GF-D8 (cell line): ENCODE measurements at places on chromosomes 6 and 20.

DNA sequence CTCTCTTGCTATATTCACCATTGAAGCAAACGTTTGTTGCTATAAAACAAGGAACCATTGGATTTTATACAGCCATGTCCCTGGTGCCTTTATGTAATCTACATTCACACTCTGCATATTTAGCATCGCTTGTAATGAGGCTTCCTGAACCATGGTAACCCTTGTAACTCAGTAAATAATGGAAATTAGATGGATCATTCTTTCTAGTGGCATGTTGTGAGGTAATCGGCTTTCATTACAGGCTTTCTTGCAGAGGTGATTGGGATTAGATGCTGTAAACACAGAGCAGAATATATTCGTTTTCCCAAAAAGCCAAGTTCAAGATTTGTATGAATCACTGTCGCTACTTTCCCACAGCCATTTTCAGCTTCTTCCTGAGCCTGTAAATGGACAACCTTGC is 36.1 kb downstream of the SMPDL3A start:
- no peak for DNase-seq

GRCh38 chr20:63769891-63770474 is 30.4 kb downstream of the SLC2A4RG start:
- DNase-seq = no peak

GRCh38 chr6:5670381-5670780 is 336.3 kb downstream of the NRN1 start:
- DNase-seq = no peak

- no peak for DNase-seq
Observed at GRCh38 chr6:55997223-55997874, 122.0 kb upstream of the BMP5 start.

DNA sequence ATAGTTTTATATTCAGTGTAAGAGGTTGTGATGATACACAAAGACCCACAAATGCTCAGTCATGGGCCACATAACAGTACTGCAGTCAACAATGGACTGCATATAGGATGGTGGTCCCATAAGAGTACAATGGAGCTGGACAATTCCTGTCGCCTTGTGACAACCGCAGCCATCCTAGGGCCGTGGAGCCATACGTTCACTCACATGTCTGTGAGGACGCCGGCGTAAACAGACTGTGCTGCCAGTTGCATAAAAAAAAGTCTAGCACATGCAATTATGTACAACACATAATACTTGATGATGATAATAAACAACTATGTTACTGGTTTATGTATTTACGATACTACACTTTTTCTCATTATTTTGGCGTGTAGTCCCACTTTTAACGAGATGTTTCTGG is 30.9 kb downstream of the BFSP1 start:
- DNase-seq = no peak

GRCh38 chr6:40719671-40720374 is 132.7 kb upstream of the LRFN2 start:
- no peak for DNase-seq

GRCh38 chr20:58513580-58514285 is 1.5 kb downstream of the APCDD1L start:
- DNase-seq = no peak

- no peak for DNase-seq
Observed at GRCh38 chr6:35251949-35252348, 7.6 kb upstream of the ZNF76 start.

GRCh38 chr20:51961964-51962761 is 159.8 kb upstream of the SALL4 start:
- no peak for DNase-seq

DNA sequence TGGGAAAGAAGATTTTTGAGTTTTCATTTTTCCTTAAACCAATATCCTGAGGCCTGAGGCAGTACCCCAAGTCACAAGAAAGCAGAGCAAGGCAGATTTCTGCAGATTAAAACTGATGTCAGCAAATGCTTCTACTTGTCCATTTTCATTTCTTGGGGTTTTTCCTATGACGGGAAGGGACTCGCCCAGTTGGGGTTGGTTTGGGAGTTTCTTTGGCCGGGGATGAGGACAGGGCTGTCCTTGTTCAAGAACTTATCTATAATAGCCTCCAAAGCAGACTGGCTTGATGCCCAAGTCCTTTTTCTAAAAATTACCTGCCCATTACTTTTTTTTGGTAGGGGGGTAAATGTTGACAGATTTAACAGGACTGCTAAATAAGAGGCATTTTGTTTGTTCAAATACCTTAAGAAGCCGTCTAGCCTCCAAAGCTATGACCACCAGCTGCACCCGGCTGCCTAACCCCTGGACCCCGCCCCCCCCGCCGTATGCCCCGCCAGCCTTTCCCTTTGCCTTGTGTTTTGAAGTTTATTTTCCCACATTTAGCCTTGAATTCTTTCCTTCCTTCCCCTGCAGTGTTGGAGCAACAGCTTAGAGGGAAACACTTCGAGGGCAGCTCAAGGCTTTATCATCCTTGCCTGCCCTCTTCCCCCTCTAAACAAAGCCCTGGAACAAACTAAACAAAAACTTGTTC is 2.5 kb downstream of the KCNK5 start:
- no peak for DNase-seq

DNA sequence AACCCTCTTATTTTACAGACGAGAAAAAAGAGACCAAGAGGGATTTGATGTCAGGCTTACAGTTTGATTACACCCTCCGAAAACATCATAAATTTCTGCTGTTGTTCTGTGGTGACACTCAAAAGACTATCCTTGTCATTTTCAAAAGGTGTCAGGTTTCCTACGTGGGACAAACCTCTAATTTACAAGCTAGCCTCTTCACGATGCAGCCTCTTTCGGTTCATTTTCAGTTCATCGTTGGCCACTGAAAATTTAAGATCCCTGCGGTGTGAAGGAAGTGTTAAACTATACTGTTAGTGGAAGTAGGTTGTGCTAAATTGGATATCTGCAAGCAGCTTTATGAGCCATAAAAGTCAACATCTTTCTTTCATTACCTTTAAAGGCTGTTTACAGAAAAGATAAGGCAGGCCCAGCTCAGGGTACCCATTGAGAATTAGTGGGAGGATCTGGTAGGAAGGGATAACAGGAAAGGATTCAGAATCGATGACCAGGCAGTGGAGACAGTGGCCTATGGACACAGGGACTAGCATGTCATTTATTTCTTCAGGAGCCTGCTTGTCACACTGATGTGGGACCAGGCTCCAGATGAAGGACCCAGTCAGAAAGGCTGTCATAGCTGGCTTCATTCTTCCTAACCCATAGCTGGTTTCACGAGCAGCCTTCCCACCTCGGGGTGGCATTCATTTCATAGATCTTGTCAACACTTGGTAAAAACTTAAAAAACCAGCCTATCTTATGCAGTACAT is 329.1 kb upstream of the SOX4 start:
- DNase-seq = no peak

DNA sequence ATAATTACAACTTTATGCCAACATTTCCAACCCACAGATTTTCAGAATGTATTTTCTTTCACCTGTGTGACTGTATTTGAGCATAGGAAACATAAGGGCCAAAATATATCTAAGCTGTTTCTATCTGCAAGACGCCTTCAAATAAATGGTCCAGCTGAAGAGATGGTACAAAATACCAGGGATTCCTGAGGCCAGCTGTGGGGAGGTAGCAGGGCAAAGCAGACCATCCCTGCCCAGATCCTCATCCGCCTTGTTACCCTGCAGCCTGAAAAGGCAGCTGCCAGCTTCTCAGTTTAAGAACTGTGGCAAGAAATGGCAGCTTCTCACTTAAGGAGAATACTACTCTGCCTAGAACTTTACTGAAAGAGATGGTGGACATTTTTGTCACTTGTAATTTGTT is 143.3 kb downstream of the KHDC1L start:
- DNase-seq = no peak

GRCh38 chr6:83615025-83615999 is 93.6 kb downstream of the SNAP91 start:
- DNase-seq = no peak

GRCh38 chr6:43014434-43014909 is 423 bp downstream of the KLHDC3 start:
- DNase-seq = no peak

DNA sequence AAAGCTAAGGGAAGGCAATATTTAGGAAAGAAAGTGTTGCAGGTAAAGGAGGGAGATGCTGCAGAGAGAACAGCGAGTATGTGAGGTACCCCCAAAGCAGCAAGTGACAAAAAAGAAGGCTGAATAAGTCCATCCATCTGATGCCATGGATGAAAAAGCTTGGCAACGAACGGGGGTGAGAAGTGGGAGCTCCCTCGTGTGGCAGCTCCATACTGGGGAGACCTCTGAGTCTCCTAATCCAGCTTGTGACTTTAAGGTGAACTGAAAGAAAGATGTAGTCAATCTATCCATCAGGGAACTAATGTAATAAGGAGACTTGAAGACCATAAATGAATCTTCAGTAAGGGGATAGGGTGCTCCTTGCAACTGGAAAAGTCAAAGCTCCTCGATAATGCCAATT is 156.6 kb downstream of the OTOR start:
- DNase-seq = no peak

GRCh38 chr6:71114986-71115385 is 158.1 kb upstream of the B3GAT2 start:
- DNase-seq = no peak
